ENCODE measurements at places on chromosomes 12 and 14. TPM values are rescaled to one million over a fixed set of nuclear protein-coding genes. Genes with fewer than 3 reads are reported as not detected.

PPP1R13B gene
- total RNA-seq: 107 TPM

SLCO1C1 gene
- 0.84 TPM for total RNA-seq

GLI1 gene
- total RNA-seq: 0.37 TPM

IFNG-AS1 gene
- not detected for total RNA-seq

RHEBL1 gene
- total RNA-seq: 0.32 TPM

PLXNC1 gene
- total RNA-seq: 4.4 TPM

CISTR gene
- total RNA-seq: 2.4 TPM

PTCSC3 gene
- not detected for total RNA-seq
